ENCODE measurements at places on chromosomes 2 and 18.

GRCh38 chr2:13332060-13332459 lies 615.3 kb downstream of the TRIB2 start:
- no peak for DNase-seq

DNA sequence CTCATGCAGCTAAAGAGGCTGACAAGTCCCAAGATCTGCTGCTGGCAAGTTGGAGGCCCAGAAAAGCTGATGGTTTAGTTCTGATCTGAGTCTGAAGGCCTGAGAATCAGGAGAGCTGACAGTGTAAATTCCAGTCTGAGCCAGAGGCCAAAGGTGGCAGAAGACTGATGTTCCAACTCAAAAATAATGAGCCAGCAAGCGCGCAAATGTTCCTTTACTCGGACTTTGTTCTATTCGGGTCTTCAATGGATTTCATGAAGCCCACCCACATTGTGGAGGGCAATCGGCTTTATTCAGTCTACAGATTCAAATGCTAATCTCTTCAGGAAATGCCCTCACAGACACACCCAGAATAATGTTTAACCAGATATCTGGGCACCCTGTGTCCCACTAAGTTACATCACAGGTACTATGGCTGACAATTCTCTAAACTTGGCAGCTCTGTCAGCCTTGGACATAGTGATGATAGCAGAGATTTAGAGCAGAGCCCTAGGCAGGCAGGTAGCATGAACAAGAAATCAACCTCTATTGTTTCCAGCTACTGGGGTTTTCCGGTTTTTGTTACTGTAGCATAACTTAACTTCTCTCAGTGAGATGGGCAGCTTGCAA lies 318.5 kb downstream of the HRH4 start:
- no peak for DNase-seq

- no peak for DNase-seq
Observed at GRCh38 chr2:176246331-176246730, 22.9 kb upstream of the MTX2 start.

DNA sequence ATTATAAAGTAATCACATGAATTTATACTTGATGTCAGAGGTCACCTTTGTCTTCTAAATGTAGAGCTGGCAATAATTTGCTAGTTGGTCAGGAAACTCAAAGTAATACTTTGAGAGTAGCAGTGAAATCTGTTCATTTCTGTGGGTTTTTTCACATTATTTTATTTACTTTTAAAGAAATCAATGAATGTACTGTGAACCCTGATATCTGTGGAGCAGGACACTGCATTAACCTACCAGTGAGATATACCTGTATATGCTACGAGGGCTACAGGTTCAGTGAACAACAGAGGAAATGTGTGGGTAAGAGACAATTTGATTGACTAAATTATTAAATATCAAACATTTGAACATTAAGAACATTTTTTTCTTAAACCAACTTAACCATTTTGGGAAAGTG lies 203.0 kb upstream of the RASGRP3 start:
- no peak for DNase-seq

DNA sequence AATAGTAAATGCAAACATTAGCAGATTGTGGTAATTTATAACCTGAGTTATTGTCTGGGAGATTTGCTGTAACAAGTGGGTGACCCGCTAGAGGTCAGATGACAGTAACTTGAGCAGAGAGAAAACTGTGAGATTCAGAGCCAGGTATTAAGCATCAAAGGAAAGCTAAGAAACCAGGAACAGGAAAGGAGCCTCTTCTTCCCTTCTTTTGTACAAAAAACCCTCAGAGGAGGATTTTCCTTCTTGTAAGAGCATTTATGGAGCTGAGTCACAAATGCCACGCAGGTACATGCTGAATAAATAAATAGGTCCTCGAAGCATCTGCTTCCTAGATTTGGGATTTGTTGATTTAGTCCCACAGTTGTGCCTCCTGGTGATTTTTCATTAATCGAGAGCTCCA lies 146.5 kb downstream of the SH3BP4 start:
- no peak for DNase-seq

GRCh38 chr2:214737188-214737587 lies 72.3 kb downstream of the BARD1 start:
- no peak for DNase-seq

DNA sequence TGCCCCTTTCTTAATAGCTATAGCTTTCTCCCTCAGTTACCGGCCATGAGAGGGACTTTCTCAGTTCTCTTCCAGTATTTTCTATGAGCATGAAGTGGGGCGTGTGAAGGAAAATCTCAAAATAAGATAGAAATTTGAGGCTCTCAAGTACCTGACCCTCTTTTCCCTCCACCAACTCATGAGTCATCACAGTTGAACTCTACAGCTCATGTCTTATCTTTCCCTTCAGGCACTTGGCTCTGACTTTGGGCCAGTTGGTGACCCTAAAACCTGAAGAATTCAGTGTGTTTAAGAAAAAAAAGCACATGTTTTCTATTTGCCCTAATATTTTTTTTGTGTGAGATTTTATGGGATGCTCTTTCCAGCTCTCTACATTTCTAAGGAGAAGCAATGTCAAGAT lies 896.7 kb upstream of the ZEB2 start:
- no peak for DNase-seq

DNA sequence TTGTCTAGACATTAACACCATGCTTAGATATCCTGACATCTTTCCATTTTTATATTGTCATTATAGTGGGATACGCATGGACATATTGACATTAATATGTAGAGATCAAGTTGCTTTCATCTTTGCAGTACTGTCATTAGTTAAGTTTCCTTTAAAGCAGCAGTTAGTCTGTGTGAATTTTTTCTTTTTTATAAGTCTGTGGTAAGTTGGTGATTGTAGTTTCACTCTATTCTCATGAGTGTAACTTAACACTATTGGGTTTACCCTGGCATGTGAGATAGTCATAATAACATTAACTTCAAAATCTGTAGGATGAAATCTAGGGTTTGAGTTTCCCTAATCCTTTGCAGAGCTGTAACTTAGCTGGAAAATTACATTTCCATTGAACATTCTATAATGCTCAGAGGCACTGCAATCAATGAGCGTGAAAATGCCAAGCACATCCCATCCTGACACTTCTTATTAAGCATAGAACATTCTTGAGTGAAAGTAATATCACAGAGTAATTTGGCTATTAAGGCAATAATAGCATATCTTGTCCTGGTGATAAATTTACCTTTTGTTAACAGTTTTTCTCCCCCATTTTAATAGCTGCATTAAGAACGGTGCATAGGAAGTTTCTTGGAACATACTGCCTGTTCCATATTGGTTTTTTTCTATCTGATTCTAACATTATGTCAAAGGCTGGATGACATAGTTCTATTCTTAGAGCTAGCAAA lies 47.5 kb upstream of the DARS1 start:
- no peak for DNase-seq

DNA sequence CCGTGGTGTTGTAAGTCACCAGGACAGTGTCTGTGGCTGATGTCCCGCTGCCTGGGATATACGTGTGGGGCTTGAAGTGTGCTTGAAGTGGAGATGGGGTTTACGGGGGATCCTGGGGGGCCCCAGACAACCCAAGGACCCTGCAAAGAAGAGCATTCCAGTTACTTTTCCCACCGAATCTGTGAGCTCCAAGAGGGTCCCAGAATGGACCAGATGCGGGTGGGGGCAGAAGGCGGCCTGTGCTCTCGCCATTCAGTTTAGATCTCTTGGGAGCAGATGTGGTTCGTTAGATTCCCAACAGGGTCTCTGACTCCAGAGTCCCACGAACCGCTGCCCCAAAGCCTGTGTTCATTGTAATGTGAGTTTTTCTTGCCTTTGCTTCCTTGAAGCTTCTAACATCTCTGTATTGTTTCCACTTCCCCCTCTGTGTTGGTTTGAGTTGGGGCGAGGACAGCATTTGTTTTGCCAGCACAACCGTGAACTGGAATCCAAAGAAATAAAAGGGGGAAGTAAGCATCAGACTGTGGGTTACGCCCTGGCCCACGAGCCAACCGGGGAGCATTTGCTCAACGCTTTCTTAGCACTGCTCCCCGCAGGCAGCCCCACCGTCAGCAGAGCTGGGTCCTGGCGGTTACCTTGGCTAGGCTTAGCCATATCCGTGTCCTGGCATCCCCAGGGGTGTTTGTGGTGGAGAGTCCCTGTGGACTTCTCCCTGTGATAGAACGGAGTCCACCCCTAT lies 92.1 kb downstream of the SH3BP4 start:
- DNase-seq: no peak

GRCh38 chr2:9235147-9236044 lies 28.8 kb downstream of the ASAP2 start:
- no peak for DNase-seq

- DNase-seq: no peak
Observed at GRCh38 chr2:101720732-101721131, 23.2 kb downstream of the MAP4K4 start.

DNA sequence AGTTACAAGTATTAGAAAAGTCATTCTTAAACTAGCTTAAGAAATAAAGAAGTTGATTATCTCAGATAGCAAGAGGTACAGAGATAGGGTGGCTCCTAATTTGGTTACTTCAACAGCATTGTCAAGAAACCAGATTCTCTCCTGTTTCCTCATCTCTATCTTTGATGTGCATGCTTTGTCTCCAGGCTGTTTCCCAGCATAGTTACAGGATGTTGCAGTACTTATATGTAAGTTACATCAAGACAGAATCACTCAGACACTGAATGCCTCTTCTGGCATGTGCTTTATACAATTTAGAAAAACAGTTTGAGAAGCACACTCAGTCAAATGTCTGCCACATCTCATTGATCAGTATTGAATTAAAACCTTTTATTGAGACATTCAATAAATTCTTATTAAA lies 189.5 kb upstream of the UBE2E3 start:
- no peak for DNase-seq

GRCh38 chr2:144496092-144496976 lies 23.6 kb downstream of the ZEB2 start:
- DNase-seq: no peak

DNA sequence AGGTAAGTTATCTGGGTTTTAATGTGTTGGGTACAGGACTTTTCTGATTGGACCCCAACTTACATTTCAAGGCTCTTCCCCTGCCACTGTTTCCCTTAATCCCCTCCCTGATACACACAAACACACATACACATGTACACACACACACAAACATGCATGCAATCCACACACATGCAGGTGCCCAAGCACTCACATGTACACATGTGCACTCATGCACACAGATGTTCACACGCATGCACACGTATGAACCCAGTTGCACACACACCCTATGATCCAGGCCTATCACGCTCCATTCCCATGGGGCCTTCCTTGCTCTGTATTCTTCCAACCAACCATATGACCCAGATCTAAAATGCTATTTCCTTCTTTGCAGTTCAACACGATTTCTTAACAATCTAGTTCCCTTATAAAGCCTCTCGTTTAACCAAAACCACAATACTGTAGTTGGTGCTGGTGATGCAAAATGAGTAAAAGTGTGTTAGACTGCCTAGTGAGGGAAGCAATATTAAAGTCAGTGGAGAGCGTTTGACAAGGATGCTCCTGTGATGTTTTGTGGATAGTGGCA lies 11.1 kb downstream of the SERPINB8 start:
- DNase-seq: no peak

GRCh38 chr2:73283545-73284295 lies 558 bp downstream of the FBXO41 start:
- DNase-seq: no peak

DNA sequence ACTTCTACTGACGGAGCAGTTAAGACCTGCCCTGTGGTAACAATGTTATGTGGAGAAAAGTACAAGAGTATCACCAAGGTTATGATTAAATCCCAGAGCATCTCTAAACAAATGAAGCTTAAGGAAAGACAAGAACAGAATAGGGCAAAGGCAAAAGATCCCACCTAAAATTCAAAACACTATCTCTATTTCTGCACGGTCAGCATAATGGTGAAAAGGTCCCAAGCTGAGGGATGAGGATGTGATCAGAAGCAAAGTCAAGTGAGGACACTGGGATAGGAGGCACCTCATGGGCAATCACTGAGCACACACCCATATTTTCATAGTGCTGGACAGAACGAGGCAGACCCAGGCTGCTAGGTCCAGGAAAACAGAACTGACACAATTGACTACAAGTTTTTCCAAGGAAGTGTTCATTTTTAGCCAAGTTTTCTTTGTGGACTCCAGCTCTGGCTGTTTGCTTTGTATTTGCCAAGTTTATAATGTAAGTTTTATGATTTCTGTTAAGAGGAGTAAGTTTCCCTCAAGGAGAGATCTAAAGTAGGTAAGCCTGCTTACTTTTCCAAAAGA lies 77.8 kb downstream of the NCKAP5 start:
- DNase-seq: no peak

- DNase-seq: no peak
Observed at GRCh38 chr2:237892478-237892877, 33.1 kb downstream of the RAMP1 start.

DNA sequence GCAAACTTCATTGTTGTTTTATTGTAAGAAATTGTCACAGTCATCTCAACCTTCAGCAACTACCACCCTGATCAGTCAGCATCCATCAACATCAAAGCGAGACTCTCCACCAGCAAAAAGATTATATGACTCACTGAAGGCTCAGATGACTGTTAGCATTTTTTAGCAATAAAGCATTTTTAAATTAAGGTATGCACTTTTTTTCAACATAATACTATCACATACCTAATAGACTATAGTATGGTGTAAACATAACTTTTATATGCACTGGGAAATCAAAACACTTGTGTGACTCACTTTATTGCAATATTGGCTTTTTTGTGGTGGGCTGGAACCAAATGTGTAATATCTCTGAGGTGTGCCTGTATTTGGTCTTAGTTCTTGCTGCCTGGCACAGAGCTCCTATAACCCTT lies 15.6 kb downstream of the SCN1A start:
- no peak for DNase-seq

- no peak for DNase-seq
Observed at GRCh38 chr2:120174963-120175581, 48.1 kb downstream of the TMEM185B start.

DNA sequence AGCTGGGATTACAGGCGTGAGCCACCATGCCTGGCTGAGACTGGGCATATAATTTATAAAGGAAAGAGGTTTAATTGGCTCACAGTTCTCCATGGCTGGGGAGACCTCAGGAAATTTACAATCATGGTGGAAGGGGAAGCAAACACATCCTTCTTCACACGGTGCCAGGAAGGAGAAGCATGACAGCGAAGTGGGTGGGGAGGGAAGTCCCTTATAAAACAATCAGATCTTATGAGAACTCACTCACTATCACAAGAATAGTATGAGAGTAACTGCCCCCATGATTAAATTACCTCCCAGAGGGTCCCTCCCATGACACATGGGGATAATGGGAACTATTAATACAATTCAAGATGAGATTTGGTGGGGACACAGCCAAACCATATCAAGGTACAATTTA lies 7.8 kb upstream of the LCLAT1 start:
- no peak for DNase-seq

GRCh38 chr18:58541146-58541788 lies 87.6 kb downstream of the ALPK2 start:
- DNase-seq: no peak

DNA sequence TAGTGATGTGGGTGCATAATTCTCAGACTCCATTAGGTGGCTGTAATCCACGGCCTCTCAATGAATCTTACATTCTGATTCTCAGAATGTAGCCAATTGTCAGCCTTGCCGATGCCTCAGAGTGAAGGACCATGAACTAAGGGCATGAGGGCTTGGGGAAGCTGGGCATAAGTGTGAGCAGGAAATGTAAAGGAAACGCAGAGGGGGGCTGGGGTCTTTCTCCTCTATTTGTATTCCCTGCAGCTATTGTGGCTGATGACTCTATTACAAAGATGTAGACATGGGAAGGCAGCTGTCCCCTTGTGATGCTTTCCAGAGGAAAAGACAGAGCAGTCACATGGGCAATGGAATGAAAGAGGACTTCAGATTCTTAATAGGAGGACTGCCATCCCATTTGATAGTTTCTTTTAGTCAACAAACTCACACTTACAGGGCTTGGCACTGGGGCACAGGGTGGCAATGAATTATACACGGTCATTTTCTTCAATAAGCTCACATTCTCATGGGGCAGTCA lies 353.2 kb upstream of the PKDCC start:
- no peak for DNase-seq

Measured in stimulated activated naive CD4-positive, alpha-beta T cell (primary cell).